ENCODE measurements at places on chromosomes 7 and 10.
A peak's percentile ranks its signal among the peaks of the same experiment; 100 is the strongest.

- no peak for DNase-seq
Observed at GRCh38 chr10:76911184-76911583, 726.4 kb downstream of the KCNMA1 start.

GRCh38 chr10:61836888-61837754 lies 64.4 kb upstream of the ARID5B start:
- DNase-seq: peak; percentile 41

DNA sequence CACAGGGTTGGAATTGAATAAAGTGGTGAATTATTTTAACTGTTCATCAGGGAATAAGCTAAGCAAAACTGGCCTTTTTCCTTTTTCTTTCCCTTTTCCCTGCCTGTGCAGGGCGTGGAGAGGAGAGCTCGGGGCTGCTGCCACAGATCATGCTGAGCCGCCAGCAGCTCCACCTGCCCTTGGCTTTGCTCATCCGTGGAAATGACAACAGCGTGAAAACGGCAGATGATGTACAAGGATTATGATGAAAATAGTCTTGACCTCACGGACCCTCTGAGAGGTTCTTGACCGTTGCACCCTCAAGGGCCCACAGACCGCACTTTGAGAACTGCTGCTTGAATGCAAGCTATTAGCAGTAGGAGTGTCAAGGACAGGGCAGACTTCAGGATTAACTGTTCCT lies 10.6 kb downstream of the PPP2R2D start:
- DNase-seq: no peak

GRCh38 chr10:125052146-125052545 lies 108.2 kb downstream of the CTBP2 start:
- no peak for DNase-seq

DNA sequence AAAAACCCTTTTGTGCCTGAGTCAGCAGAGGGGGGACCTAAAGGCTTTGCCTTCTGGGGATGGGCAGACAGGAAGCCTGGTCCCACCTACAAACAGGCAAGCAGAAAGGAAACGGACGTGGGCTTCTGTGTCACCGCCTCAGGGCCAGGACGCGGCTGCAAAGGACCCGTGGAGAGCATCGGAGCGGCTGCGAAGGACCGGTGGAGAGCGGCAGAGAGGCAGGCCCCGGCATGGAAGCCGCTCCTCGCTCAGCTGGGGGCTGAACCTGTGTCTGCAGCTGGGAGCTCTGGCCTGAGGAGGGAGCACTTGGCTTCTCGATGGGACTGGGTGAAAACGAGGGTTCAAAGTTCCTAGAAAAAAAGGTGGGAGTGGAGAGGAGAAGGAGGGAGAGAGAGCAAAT lies 125.4 kb upstream of the PPP2R2D start:
- DNase-seq: no peak

DNA sequence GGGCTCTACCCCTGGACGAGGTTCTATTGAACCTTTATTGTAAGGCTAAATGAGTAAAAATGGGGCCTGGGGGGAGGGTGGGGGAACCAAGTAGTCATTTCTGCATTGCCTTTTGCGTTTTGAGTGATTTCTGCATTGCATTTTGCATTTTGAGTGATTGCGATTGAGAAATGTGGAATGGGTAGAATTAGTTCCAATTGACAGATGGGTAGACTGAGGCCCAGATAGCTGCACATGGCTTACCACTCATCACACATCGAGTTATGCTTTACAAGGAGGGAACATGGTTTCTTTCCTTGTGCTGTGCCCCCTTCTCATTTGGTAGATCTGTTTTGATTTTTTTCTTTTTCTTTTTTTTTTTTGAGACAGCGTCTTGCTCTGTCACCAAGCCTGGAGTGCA lies 858.7 kb downstream of the TYW1 start:
- DNase-seq: no peak

All from muscle of back (tissue), 13 donors.